Anterior cingulate cortex (tissue), 58 donors: ENCODE measurements at places on chromosomes 13 and 19.

DNA sequence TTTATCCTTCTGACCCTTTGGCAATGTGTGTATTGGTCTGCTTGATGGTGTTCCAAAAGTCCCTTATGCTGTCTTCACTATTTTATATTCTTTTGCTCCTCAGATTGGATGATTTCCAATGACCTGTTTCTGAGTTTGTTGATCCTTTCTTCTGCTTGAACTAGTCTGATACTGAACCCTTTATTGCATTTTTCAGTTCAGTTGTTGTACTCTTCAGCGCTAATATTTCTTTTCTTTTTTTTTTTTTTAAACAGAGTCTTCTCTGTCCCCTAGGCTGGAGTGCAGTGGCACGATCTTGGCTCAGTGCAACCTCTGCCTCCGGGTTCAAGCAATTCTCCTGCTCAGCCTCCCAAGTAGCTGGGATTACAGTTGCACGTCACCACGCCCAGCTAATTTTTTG, 12.6 kb upstream of the ZNF566 start:
- no peak for DNase-seq

GRCh38 chr13:92621985-92622384, 604.6 kb upstream of the GPC6 start:
- no peak for DNase-seq

DNA sequence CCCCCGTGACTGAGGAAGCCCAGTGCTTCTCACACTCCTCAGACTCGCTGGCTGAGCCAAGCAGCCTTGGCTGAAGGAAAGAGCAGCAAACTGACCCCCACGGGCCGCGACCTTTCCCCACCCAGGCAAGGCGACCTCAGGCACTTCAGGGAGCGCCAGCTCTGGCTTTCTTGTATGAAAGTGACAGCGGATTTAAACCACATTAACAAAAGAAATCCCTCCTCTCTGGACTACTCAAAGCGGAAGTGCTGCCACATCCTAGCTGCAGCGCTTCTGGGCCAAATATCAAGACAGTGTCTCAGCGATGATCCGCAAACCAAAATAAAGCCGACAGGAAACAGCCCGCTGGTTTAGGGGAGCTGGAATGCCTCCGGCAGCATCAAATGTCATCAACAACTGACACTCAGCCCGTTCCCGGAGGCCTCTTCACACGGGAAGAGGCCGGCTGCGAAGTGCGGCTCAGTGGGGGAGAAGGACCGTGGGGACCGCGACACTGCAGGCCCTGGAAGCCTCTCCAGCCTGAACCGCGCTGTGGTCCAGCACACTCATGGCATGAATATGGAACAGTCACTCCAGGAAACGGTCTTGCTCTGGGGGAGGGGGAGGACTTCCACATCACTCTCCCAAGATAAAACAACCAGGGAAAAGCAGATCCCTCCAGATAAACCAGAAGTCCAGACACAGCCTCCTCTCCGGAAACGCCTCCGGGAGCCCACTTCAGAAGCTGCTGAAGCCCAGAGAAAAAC, 1.4 kb downstream of the RASA3 start:
- DNase-seq: peak; percentile 74

DNA sequence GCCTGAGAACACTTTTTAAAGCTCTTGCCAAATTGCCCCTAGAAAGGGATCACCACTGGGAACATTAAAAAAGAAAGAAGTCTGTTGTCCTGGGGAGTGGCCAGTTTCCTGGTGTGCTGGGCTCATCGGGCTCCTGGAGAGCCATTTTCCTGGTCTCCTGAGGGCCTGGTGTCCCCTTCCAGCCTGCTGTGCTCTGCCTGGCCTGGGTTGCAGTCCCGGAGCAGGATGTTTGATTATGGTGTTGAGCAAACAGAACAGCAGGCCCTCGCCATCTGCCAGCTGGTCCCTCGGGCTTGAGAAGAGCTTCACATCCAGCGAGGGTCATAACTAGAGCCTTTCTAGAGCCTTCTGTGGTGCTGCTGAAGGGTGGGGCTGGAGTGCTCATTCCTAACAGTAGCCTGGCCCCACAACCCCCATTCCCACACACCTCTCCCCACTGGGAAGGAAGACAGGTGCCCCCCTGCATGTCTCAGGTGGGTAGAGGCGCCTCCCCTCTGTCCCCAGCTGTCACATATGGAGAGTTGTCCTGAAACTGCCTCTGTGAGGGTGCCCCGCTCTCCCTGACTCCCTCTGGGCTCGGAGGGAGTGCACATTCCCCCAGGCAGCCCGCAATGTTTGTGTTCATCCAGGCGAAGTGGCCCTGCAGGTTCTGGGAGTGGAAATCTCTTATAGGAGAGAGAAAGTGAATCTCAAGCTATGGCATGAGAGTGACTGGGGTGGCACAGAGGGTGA, 151.1 kb downstream of the SIPA1L3 start:
- no peak for DNase-seq

DNA sequence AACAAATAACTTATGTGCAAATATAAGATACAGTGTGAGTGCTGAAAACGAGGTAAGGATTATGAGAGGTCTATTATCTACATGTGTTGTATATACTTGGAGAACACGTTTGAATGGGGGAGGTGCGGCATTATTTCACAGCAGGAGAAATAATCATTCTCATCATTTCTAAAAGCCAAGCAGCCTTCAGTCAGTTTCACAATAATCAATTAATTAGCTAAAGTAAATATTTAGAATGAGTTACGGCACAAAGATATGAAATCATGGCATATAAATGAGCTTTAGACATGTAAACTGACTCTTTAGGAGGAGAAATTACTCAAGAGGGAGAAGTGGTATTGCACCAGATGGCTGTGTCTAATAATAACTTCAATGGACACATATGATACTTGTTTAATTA, 366.6 kb downstream of the DNAJC15 start:
- no peak for DNase-seq

- no peak for DNase-seq
Observed at GRCh38 chr19:1070931-1071791, 4.2 kb downstream of the ARHGAP45 start.
